COR-L47 (cell line): ENCODE measurements at places on chromosomes 13 and 19.
A peak's percentile ranks its signal among the peaks of the same experiment; 100 is the strongest.

GRCh38 chr19:11152318-11153062 lies 3.1 kb downstream of the SPC24 start:
- peak; percentile 13 for DNase-seq

- DNase-seq, result no peak
These were observed 14.1 kb downstream of the KLF2 start for GRCh38 chr19:16338470-16339360.

- DNase-seq, result no peak
These were observed at the start of gene B3GNT8 for GRCh38 chr19:41426952-41427646. B3GNT8 (minus strand) TSS chr19:41427374; CDS start chr19:41426778, 596 bp downstream.

- no peak for DNase-seq
These were observed 12.4 kb downstream of the GRTP1 start for GRCh38 chr13:113351514-113352026.

GRCh38 chr13:26813980-26814348 lies 53.4 kb upstream of the GPR12 start:
- no peak for DNase-seq

- DNase-seq, result no peak
These were observed 1.7 kb downstream of the FPR1 start for GRCh38 chr19:51749979-51750378.

- no peak for DNase-seq
These were observed 4.3 kb downstream of the TBC1D17 start for GRCh38 chr19:49881672-49882394.

- DNase-seq, result no peak
These were observed 14.2 kb upstream of the PRR19 start for GRCh38 chr19:42287827-42288107.

DNA sequence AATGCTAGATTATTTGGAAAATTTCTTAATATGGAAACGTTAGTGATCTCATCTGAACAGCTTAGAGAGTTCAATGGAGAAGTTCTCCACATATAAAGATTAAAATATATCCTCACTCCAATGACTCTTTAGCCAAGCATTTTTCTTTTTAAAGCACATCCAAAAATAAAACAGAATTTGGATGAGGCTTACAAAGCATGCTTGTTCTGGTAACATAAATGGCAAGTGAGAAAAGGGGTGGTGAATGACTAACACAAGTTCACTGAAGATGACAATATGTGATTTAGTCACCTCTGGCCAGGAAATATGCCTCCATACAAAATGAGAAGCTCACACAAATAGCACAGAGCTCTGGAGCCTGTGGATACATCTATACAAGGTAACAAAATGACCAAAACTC lies 253.0 kb downstream of the PCDH20 start:
- no peak for DNase-seq

- no peak for DNase-seq
These were observed 33.6 kb upstream of the UBE2L5 start for GRCh38 chr13:30388406-30389283.

DNA sequence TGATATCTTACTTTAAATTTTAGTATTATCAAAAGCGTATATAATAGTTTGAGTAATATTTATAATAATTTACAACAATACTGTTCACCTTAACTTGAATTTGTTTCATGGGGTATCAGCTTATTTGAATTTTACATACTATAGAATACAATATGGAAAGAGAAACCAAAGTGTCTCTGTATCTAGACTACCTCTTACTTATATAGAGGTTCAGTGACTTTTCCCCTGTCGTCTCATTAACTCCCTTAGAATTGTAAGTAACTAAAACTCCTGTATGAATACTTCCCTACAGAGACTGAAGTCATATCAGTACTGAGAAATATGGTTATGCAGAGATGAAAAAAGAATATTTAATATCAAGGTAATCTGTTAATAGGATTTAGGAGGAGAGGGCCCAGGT lies 26.8 kb downstream of the COG6 start:
- DNase-seq, result no peak

DNA sequence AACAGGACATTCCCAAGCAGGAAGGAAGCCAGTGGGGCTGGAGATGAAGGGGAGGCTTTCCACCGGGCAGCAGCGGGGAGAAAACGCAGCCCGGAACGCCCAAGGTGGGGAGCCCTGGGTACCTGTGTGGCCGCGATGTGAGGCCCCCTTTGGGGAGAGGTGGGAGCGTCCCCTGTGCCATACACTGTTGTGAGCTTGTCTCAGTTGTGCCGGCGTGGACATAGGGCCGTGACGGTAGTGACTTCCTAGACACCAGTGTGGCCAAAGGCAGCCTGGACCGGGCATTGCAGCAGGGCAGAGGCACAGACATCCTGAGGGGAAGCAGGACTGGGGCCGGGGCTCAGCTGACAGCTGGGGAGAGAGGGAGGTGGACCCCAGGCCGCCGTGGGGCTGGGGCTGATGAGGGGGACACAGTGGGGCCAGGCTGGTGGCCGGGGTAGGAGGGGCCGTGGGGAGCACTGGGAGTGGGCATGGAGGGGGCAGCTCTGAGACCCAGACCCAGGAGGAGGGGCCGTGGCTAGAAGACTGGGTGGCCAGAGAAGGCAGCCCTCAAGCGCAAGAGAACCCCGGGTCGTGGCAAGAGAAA lies 38.5 kb upstream of the TFDP1 start:
- DNase-seq, result no peak

GRCh38 chr19:54105796-54106195 lies 3.1 kb downstream of the NDUFA3 start:
- DNase-seq, result no peak

GRCh38 chr19:39237200-39238184 lies 7.3 kb downstream of the IFNL3 start:
- peak; percentile 9 for DNase-seq

- DNase-seq, result no peak
These were observed 300.7 kb downstream of the SLC7A1 start for GRCh38 chr13:29294821-29295220.

GRCh38 chr19:12194827-12195731 lies 32.2 kb downstream of the ZNF136 start:
- DNase-seq, result no peak

DNA sequence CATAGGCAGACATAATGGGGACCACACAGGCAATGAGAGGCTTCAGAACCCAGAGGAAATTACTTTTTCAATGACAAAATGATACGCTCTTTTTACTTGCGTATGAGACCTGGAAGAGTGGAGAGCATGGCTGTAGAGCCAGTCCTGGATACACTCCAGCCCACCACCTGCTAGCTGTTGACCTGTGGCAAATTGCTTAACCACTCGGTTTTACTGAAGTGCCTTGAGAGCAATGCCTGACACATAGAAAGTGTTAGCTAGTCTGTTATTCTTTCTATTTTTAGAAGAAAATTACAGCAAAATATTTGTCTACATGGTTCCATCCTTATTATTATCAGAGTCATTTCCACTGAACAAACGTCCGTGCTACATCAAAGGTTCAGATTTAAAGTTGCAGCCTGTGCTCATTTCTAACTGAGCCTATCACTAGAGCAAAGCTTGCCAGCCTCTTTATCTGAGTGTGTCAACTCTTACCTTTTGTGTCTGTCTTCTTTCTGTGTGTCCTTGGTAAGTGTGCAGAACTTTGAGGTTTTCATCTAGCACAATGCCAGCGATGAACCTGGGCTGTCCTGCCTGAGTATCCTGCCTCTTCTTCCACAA lies 9.6 kb upstream of the GPR183 start:
- DNase-seq, result peak; percentile 31

- no peak for DNase-seq
These were observed 6.1 kb downstream of the WTIP start for GRCh38 chr19:34487651-34488051.

DNA sequence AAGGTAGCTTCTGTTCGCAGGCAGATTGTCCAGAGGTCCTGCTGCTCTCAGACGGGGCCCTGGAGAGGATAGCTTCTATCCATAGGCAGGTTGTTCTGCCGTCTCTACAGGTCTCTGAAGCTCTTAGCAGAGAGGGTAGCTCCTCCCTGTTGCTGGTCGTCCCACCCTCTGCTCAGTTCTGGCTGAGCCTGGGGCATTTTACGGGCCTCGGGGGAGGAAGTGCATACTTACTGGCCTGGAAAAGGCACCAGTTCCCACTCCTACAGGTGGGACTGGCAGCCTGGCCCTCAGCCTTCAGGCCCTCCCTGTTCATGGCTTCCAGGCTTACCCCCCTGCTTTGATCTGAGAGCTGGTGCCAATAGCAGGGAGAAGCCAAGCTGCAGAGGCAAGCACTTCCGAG lies 42.3 kb downstream of the USPL1 start:
- no peak for DNase-seq

DNA sequence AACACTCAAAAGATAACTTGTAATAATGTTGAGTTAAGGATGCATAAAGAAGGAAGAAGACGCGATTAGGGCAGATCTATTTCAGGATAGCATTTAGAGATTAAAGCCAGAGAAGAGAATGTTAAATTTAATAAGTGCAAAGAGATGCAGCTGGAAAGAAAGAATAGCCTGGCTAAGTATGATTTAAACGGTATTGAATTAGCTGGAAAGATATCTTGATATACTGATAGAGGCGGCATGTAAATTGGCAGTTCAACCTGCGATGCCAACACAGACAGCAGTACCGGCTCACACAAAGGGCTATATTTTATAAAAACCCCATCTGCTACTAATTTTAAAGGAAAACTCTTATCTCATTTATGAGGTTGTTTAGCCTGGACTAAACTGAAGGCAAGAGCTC lies 121.4 kb downstream of the ENOX1 start:
- no peak for DNase-seq

GRCh38 chr13:109737046-109737573 lies 49.3 kb downstream of the IRS2 start:
- no peak for DNase-seq

DNA sequence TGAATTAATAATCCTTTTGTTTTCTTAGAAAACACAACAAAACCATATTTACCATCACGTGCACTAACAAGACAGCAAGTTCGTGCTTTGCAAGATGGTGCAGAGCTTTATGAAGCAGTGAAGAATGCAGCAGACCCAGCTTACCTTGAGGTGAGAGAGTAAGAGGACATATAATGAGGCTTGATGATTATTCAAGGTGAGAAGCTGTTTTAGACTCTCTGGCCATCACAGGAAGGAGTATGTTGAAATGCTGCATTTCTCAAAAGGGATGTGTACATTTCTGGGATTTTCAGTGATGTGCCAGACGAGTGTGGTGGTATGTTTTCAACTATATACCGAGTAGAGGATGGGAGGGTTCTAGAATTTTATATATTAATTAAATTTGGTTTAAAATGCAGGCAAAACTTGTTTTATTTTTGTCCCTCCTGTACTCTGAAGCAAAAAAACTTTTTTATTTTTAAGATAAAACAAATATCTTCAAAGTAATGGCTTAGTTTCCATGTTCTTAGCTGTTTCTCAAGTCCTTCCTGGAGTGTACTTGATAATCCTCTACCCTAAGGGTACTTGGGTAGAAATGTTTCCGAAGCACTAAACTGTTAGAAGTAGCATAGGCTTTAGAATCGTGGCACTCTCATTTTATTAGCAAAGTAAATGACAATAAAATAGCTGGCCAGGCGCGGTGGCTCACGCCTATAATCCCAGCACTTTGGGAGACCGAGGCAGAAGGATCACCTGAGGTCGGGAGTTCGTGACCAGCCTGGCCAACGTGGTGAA lies 51.1 kb downstream of the N4BP2L1 start:
- DNase-seq, result no peak

DNA sequence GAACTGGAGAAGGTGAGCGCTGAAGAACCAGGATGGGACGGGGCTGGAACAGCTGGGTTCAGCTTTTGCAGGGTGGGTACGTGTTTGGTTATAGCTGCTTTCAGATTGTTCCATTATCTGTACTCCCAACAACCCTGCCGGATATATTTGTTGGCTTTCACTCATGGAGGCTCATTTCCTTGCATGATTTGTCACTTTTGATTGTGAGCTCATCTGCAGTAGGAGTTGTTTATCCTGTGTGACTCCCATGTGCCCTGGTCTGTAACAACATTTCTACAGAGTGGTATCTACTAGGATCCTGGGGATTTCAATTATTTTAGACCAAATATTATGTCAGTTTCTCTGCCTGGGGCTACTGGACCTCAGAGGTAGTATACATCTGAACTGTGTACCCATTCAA lies 5.4 kb downstream of the ARL11 start:
- DNase-seq, result no peak

DNA sequence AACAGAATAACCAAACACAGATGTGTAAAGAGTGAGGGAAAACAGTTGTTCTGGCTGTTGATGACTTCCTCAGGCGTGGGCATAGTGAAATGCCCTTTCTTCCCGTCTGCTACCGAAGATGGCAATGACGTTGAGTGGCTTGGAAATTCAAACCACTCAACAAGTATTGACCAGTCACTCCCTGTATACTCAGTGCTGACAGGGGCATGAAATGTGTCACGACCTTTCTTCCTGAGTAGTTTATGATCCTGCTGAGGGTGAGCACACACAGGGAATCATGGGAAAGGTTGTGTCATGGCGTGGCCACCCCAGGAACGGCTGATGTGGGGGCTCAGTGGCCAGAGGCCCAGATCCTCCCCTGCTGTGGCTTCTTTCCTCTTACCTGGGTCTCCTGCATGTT lies 87.8 kb upstream of the C1QTNF9B start:
- DNase-seq, result no peak
